ENCODE measurements at places on chromosomes 13 and 19.
A peak's percentile ranks its signal among the peaks of the same experiment; 100 is the strongest.

DNA sequence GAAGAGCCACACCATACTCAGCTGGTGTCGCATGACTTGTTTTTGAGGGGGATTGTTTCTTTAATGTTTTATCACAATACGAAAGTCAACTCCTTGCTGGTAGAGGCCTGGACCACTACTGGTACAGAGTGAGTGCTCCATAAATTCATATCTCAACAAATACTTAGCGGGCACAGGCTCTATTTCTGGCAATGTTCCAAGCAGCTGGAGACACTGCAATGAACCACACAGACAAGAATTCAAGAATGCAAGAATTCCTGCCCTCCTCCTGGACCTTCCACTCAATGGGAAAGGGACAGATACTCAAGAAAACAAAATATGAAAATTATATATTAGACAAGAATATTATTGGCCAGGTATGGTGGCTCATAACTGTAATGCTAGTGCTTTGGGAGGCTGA lies 5.1 kb upstream of the FXYD5 start:
- DNase-seq = no peak

DNA sequence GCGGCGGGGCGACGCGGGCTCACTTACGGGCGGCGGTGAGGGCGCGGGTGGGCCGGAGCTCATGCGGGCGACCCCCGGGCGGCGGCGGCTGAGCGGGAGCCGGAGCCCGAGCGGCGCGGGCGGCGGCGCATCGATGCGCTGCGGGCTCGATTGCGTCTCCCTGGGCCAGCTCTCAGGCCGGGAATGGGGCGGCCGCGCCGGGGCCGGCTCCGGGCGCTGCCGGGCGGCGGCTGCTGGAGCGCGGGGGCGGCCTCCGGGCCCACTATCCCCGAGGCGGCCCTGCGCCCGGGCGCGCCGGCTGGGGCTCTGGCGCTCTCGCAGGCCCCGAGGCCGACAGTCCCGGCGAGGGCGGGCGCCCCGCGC lies 1.4 kb upstream of the TSHZ3 start:
- DNase-seq = no peak

GRCh38 chr13:20101467-20102316 lies 59.2 kb downstream of the GJA3 start:
- DNase-seq = no peak

DNA sequence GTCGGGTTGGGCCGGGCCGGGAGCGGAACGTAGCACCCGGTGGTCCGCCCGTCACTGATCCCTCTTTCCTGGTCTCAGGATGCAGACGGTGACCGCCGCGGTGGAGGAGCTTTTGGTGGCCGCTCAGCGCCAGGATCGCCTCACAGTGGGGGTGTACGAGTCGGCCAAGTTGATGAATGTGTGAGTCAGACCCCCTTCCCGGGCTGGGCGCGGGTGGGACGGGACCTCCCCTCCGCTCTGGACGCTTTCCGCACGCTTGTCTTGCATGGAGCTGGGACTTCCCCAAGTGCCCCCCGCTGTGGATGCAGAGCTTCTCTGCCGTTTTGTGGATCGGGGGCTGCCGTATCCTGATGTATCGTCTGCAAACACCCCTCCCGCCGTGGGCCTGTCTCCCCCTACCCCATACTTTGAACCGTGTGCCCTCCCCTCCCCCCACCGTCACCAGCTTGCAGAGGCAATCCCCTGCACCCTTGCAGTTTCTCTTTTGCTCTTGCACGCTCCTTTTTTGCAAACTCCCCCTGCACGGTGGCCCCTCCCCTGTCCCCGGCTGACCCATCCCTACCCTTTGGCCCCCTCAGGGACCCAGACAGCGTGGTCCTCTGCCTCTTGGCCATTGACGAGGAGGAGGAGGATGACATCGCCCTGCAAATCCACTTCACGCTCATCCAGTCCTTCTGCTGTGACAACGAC lies 669 bp downstream of the GADD45B start:
- peak; percentile 73 for DNase-seq
